Chondrocyte (in vitro differentiated cells): ENCODE measurements at places on chromosomes 16 and 17.

GRCh38 chr17:37702598-37702997 is 42.3 kb downstream of the HNF1B start:
- no peak for DNase-seq

- peak; percentile 25 for DNase-seq
Measured at GRCh38 chr16:68400083-68400923, 48.0 kb downstream of the SMPD3 start.

DNA sequence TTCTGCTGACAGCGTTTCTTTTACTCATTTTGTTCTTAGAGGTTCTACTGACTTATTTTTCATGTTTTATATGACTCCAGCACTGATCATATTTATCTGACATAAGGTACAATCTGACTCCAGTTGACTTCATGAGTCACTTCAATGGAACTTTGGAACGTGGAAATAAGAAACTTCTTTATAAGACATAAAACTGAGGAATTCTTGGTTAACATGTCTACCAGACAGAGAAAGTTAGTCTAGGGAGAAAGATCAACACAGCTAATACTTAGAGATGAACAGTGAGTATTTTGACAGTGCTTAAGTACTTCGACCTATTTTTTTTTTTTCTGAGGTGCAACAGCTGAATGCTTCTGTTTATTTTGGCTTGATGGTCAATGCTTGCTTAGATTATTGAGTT is 679.5 kb downstream of the KCNJ2 start:
- DNase-seq = no peak

DNA sequence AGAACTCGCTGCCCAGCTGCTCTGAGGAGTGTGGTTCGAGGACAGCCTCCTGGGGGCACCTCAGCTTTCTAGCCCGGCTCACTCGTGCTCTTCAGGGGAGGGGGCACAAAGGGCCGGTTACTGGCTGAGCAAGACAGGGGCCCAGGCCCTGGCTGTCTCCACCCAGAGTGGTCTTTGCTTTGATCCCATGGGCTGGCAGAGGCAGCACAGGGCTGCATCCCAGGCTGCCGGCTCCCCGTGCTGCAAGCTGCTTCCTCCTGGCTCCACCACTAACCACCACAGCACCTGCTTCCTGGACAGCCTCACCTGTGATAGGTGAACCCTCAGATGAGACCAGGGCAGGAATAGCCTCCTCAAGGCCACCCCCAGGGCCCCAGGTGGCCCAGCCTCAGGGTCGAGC is 6.8 kb downstream of the SPPL2C start:
- no peak for DNase-seq

GRCh38 chr17:60406887-60407286 is 15.0 kb upstream of the USP32 start:
- DNase-seq = no peak

- no peak for DNase-seq
Measured at GRCh38 chr17:5583426-5584382, 605 bp downstream of the NLRP1 start.
